Activated T-cell treated with anti-CD3 and anti-CD28 coated beads, Interleukin-2, amount 50 U/mL, for 48 hours (primary cell): ENCODE measurements at places on chromosomes 6 and 20.

DNA sequence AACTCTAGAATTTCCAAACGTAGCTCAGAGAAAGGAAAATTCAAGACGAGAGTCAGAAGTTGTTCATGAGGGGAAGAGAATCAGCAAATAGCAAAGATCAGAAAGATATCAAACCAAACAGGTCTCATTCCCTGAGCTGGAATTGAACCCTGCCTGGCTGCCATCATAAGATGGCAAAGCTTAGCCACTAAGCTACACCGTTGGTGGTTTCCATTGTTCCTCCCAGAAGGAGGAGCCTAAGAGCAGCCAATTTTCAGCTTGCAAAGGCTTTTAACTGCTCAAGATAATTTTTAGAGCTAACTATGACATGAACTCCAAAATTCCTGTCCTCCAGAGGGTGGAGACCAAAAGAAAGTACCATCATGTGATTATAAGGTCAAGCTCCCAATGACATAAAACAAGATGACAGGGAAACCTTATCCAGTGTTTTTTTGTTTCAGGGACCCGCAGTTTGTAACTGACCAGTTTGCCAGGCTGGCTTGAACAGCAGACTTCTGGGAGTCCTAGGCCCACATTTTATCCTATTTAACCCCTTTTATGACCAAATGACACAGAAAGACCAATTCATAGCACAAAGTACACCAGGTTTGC, 55.9 kb downstream of the COL11A2 start:
- no peak for DNase-seq

DNA sequence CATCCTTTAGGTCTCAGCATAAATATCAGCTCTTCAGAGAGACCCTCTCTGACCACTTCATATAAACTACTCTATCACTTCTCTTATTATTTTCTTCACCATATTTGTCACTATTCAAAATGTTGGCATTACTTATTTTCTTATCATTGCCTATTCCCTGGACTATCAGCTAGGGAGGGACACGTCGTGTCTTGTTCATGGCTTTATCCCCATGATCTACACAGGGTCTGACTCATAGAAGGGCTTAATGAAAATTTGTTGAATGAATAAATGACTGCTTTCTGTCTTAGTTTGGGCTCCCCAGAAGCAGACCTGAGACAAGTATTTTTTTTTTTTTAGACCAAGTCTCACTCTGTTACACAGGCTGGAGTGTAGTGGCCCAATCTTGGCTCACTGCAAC, 3.0 kb upstream of the CDK5RAP1 start:
- DNase-seq, result no peak

- no peak for DNase-seq
Observed at GRCh38 chr6:1575210-1576041, 34.3 kb upstream of the FOXC1 start.

- peak; percentile 84 for DNase-seq
Observed at GRCh38 chr6:36962874-36963273, 8.3 kb downstream of the PI16 start.

- DNase-seq, result no peak
Observed at GRCh38 chr20:48335308-48336050, 492.3 kb downstream of the PREX1 start.

DNA sequence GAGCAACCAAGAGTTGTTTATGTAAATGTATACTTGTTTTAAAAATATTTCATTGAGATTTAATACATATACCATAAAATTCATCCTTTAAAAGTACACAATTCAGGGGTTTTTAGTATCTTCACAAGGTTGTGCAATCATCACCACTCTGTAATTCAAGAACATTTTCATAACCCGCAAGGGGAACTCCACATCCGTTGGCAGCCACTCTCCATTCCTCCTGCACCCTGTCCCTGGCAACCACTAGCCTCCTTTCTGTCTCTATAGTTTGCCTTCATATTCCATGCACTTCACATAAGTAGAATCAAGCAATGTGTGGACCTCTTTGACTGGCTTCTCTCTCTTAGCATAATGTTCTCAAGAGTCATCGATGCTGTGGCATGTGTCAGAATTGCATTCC, 104.2 kb upstream of the PDE10A start:
- DNase-seq, result no peak
